ENCODE measurements at places on chromosomes 16 and 17.

DNA sequence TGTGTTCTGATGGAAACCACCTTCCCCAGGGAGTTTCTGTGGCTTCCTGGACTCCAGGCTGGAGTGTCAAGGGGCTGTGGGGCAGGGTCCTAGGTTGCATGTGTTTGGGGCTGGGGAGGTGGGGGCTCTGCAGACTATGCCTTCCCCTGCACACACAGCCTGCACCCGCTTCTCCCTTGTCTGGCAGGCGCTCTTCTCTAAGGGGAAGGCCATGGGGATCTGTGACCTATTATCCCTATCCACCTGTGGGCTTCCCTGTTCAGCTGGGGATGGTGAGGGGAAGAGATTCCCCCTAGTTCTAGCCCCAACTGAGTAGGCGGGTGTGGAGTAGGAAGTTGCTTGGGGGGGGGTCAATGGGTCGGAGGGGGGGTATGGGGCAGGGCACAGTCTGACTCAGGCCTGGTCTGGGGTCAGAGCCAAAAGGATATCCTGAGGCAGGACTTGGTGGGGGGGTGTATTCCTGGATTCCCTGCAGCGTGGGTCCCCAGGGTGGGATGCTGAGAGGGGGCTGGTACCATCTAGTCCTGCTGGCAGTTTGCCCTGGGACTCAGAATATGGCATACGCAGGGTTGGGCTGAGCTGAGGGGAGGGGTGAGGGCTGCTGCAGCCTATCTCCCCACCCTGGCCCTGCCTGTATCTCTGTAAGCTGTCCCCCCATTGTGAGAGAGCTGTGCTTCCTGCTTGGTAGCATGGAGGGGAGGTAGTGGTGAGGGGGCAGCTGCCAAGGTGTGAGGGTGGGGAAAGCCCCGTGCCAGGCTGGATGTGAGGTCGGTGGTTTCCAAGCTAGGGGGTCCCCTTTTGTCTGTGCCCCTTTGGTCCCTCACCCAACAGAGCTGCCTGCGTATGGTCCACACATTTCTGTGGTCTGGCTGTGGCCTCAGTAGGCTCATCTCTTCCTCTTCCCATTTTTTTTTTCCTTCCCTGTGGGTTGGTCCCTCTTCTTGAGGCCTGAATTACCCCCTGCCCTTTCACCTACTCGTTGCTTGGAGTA, 14.7 kb downstream of the RARA start:
- no peak for DNase-seq

DNA sequence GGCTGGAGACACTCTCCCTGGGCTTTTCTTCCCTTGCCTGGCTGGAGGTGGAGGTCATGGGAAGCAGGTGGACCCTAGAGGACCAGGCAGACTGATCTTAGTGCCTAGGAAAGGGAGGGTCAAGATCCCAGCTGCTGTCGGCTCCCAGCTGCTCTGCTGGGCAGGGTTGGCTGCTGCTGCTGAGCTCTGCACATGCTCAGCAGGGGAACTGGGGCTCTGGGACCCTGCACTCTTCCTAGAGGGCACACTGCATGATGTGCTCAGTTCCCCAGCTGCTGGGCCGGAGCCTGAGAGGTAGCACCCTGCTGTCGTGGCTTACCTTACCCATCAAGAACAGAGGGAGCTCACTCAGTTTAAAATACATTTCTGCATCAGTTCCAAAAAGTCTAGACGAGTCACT, 34.3 kb downstream of the VAC14 start:
- no peak for DNase-seq

GRCh38 chr16:2498531-2499253, 15.1 kb upstream of the ATP6V0C start:
- DNase-seq, result peak; percentile 41

GRCh38 chr17:17325228-17325627, 22.1 kb downstream of the NT5M start:
- DNase-seq, result no peak

DNA sequence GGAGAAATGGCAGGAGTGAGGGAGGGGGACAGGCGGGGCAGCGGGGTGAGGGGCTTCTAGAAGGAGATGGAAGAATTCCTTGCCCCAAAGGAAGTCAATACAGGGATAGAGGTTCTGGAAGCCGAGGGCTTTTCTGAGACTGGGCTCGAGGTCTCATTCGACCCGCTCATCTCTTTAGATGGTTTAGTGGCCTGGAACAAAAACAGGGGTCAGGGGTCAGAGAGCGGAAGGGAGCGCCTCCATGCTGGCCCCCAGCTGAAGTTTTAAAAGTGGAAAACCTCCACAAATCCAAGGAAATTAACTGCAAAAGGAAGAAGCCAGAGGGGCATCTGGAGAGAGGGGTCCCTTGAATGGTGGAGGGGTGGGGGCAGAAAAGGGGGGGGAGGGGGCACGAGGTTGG, 72.5 kb downstream of the SRCIN1 start:
- no peak for DNase-seq

DNA sequence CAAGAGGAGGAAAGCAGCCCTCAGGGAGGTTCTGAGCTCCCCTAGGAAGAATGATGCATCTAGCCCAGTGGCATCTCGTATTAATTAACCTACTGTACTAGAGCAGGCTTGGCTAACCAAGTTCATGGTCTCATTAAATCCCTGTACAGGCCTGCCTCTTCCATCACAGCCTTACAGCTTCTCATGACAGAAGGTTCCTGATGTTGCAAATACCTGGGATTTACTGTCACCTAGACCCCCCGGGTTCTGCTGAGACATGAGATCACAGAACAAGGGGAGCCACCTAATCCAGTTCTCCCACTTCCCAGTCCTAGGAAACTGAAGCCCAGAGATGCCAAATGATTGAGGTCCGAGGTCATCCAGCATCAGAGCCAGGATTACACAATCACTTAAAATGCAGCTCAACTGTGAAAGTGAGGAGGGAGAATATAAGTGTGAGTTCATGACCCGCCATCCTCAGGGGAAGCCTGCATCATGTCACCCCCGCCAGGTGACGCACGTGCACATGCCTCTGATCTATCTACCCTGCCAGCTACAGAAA, 23.9 kb downstream of the ACLY start:
- no peak for DNase-seq

DNA sequence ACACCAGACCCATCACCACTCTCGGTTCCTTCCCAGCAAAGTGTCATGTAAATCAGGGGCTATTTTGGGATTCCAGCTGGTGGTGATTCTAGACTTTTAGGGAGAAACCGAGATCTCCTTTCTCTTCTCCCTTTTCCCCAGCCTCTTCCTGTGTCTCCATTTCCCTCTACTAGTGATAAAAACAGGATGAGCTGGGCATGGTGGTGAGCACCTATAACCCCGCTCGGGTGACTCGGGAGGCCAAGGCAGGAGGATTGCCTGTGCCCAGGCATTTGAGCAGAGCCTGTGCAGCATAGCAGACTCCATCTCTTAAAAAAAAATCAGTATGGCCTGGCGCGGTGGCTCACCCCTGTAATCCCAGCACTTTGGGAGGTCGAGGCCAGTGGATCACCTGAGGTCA, 6.1 kb downstream of the TBX21 start:
- DNase-seq, result no peak

DNA sequence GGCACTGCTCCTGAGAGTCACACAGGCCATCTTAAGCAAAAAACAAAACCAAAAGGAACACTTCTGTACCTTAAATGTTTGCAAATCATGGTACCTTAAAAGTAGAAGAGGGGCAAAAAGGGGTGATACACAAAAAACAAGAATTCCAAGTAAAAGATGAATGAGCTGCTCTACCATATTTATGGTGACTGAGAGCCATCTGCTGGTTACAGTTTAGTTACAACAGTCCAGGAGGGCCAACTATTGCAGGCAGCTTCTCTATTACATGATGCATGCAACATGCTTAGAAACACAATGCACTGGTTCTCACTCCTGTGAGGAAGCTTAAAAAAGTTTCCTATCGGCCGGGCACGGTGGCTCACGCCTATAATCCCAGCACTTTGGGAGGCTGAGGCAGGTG, 53.5 kb downstream of the STX8 start:
- DNase-seq, result peak; percentile 3

DNA sequence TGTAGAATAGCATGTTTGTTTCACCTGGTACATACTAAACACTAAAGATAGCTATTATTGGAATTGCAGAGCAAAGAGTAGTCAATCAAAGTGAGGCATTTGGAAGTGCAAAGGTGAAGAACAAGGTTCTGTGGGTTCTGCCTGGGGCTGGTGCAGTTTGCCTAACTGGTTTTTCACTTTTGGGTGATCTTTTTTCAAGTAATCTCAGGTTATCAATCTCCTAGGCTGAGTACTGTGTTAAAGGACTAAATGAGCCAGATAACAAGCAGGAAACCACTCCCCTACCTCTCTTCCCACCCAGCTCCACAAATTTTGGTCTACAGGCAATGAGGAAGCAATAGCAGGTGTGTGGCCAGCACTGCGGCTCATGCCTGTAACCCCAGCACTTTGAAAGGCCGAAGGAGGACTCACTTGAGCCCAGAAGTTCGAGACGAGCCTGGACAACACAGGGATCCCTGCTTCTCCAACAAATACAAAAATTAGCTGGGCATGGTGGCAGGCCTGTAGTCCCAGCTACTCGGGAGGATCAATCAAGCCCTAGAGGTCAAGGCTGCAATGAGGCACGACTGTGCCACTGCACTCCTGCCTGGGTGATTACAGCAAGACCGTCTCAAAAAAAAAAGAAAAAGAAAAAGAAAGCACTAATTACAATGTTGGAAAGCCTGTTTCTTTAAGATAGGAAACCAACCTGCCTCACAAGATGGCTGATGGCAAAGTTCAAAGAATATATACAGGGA, 2.0 kb upstream of the NTAN1 start:
- no peak for DNase-seq

Measured in NCI-H1092 (cell line).